ENCODE measurements at places on chromosomes 5 and 9.
A peak's percentile ranks its signal among the peaks of the same experiment; 100 is the strongest.

GRCh38 chr9:121744002-121744686 is 92.7 kb downstream of the DAB2IP start:
- peak; percentile 55 for DNase-seq

- DNase-seq = no peak
Observed at GRCh38 chr9:127866535-127866934, 10.9 kb downstream of the AK1 start.

- DNase-seq = no peak
Observed at GRCh38 chr5:41247135-41247534, 33.8 kb upstream of the C6 start.

DNA sequence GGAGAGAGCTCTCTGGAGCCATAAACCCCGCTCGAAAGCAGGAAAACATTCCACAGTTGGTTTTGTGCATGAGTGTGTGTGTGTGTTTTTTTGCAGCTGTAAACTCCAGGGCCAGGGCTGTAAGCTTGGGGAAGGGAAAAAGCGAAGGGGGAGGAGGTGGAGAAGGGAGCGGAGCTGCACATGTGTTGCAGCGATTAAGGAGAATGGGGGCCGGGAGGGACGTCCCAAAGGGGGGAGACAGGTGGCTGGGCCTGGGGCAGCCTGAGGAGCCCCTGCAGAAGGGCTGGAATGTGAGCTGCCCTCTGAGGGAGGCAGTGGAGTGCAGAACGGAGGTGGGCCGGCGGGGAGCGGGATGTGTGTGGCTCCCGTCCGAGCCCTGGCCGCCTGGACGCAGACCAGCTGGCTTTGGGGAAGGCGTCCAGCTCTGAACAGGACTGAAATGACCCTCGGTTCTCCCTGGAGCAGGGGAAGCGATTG is 2.7 kb upstream of the MYMK start:
- no peak for DNase-seq

DNA sequence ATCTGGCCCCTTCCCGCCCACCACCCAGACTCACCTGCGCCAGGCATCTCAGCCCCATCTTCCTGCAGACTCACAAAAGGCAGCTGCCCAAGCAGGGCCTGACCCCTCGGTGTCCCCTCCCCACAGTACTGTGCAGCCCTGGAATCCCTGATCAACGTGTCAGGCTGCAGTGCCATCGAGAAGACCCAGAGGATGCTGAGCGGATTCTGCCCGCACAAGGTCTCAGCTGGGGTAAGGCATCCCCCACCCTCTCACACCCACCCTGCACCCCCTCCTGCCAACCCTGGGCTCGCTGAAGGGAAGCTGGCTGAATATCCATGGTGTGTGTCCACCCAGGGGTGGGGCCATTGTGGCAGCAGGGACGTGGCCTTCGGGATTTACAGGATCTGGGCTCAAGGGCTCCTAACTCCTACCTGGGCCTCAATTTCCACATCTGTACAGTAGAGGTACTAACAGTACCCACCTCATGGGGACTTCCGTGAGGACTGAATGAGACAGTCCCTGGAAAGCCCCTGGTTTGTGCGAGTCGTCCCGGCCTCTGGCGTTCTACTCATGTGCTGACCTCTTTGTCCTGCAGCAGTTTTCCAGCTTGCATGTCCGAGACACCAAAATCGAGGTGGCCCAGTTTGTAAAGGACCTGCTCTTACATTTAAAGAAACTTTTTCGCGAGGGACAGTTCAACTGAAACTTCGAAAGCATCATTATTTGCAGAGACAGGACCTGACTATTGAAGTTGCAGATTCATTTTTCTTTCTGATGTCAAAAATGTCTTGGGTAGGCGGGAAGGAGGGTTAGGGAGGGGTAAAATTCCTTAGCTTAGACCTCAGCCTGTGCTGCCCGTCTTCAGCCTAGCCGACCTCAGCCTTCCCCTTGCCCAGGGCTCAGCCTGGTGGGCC is 1.9 kb downstream of the IL13 start:
- DNase-seq = no peak

- DNase-seq = no peak
Observed at GRCh38 chr5:135092476-135092875, 58.4 kb upstream of the PITX1 start.

DNA sequence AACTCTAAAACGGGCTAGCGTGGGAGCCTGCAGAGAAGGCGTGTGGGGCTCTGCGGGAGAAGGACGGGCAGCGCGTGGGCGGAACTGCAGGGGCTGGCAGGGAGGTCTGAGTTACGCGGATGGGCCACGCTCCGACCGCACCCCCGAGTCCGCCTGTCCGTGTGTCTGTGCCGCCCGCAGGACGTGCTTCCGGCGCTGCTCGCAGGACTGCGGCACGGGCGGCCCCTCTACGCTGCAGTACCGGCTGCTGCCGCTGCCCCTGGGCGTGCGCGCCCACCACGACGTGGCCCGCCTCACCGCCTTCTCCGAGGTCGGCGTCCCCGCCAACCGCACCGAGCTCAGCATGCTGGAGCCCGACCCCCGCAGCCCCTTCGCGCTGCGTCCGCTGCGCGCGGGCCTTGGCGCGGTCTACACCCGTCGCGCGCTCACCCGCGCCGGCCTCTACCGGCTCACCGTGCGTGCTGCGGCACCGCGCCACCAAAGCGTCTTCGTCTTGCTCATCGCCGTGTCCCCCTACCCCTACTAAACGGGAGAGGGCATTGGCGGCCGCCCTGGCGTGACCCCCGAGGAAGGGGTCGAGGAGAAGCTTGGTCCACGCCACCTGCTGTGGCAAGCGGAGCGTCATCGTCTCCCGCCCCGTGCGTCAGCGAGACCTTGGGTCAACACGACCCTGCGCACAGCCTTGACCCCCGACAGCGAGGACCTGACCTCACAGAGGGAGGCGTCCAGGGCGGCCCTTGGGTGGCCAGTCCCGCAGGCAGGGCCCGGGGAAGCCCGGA is 11.4 kb upstream of the ASS1 start:
- no peak for DNase-seq

- peak; percentile 39 for DNase-seq
Observed at GRCh38 chr5:168324859-168325630, 33.6 kb downstream of the WWC1 start.

GRCh38 chr9:26013199-26013598 is 335.0 kb upstream of the TUSC1 start:
- DNase-seq = no peak

GRCh38 chr5:135191084-135191826 is 157.2 kb upstream of the PITX1 start:
- peak; percentile 88 for DNase-seq

DNA sequence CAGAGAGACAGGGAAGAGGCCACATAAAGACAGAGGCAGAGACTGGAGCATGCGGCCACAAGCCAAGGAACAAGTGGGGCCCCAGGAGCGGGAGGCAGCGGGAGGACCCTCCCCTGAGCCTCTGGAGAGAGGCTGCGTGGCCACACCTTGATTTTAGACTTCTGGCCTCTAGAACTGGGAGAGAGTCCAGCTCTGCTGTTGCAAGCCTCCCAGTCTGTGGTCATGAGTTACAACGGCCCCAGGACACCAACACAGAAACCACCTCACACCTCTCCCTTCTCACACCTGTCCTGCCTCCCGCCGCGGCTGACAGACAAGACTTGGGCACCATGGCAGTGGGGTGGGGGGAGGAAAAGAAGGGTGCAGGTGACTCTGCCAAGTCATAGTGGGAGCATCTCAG is 2.2 kb downstream of the INPP5E start:
- no peak for DNase-seq

DNA sequence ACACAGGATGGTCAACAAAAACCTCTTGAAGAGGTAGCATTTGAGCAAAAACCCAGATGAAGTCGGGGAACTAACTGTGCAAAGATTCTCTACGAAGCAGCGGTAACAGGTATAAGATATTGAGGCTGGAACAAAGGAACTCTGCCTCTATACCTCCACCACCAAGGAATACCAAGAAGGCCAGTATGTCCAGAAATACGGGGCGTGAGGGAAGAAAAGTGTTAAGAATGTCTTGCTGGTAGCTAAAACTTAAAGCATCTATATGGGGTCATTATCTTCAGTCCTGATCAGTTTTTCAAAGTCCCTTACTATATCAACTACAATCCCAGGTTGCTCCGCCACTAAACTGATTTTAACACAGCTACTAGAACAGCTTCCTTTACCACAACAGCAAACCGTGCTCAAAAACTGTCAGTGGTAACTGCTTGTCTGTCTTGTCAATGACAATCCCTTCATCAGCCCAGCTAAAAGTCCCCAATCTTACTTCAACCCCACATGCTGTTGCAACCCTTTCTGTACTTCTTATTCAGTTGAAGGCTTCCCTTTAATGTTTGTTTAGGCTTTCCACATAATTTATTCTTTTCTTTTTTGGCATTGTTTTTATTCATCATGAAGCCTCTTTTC is 9.4 kb downstream of the PAM start:
- no peak for DNase-seq

- DNase-seq = peak; percentile 31
Observed at GRCh38 chr5:58871648-58872242, 288.9 kb downstream of the RAB3C start.

DNA sequence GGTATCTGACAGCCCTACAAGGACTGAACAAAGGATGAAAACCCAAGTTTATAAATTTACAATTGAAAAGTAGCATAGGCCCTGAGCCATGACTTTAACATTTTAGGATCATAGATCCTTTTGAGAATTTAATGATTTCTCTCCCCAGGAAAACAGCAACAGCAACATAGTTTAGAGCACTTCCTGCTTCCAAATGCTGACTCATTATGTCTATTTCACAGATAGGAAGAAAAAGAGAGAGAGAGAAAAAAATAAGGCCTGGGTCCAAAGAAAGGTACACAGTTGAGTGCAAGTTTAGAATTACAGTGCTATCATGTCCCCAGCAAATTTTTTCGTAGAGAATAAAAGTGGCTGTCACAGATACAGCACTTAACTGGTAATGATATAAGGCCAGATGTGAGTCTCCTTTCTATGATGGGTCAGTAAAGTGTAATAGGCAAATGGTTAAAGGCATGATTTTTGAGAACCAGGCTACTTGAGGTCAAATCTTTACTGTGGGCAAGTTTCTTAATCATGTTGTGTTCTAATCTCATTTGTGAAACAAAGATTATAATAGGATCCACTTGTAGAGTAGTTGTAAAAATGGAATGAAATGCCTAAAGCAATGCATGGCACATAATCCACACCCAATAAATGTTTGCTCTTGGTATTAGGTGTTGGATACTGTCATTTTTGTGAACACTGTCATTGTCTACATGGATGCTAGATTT is 12.3 kb upstream of the PPP2R2B start:
- DNase-seq = no peak

- no peak for DNase-seq
Observed at GRCh38 chr9:114099669-114100270, 678 bp upstream of the KIF12 start.

- no peak for DNase-seq
Observed at GRCh38 chr9:127066060-127066850, 56.2 kb downstream of the ANGPTL2 start.

- DNase-seq = no peak
Observed at GRCh38 chr9:126295516-126295915, 31.1 kb upstream of the MVB12B start.

- no peak for DNase-seq
Observed at GRCh38 chr9:15101095-15101494, 190.9 kb upstream of the FREM1 start.

GRCh38 chr5:103562453-103563157 is at the start of gene NUDT12:
Gene NUDT12 (minus strand): TSS chr5:103562789. CDS start chr5:103560248, 2,541 bp downstream.
- DNase-seq = peak; percentile 84

- no peak for DNase-seq
Observed at GRCh38 chr9:74277532-74277931, 219.6 kb upstream of the RORB start.

DNA sequence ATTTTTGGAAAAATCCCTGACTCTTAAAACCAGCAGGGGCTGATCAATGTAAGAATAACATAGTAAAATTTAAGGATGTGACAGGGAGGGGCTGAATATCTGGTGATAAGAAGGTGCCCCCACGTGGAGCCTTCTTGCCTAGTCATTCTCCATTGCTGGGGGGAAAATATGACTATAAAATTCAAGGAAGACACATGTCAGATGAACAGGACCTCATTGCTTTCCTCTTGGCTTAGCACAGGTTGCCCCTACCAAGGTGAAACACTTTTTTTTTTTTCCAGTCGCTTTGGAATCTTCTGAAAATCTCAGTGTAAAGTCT is 310.9 kb downstream of the EFNA5 start:
- no peak for DNase-seq

GRCh38 chr5:151825445-151825844 is 53.7 kb downstream of the G3BP1 start:
- peak; percentile 59 for DNase-seq

DNA sequence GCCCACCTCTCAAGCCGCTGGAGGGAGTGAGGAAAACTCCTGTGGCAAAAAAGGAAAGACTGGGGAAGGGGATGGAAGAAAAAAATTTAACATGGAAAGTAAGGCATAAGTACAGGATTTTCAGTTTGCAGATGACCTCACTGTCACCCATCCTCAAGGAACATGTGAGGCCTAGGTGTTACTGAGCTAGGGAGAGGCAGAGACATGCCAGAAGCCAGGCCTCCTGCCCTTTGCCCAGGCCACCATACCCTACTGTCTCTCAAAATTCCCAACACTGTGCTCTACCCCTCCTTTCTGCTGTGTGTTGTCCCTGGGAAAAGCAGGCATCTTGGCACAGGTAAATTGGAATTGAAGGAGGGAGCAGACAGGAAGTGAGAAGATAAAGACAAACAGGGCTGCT is 4.4 kb upstream of the MGAT1 start:
- no peak for DNase-seq

DNA sequence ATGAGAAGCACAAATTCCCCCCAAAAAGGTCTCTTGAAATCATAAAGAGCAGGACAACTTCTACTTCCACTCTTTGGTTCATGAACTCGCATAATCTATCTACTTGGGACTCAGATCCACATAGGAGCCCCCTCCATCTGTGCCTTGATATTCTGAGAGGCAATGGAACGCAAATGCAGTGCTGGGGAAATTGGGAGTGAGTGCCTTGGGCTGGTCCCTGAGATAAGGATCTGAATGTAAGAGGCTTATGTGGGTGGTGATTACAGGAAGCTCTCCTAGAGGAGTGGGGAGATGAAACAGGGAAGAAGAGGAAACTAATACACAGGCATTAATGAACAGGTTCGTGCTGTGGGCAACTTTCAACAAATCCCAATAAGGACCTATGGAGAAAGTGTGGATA is 285.6 kb downstream of the RASEF start:
- DNase-seq = no peak

GRCh38 chr5:68662804-68663307 is 431.0 kb upstream of the SLC30A5 start:
- DNase-seq = no peak

GRCh38 chr5:9977070-9977469 is 272.6 kb downstream of the ATPSCKMT start:
- no peak for DNase-seq

- DNase-seq = no peak
Observed at GRCh38 chr5:148454576-148454975, 70.8 kb downstream of the FBXO38 start.

All from HCEC 1CT (cell line).